Stimulated activated CD4-positive, alpha-beta T cell treated with anti-CD3 and anti-CD28 coated beads, Interleukin-12 subunit alpha, Interleukin-12 subunit beta, amount 100 ng/mL, for 24 hours (primary cell): ENCODE measurements at places on chromosomes 5 and 9.

DNA sequence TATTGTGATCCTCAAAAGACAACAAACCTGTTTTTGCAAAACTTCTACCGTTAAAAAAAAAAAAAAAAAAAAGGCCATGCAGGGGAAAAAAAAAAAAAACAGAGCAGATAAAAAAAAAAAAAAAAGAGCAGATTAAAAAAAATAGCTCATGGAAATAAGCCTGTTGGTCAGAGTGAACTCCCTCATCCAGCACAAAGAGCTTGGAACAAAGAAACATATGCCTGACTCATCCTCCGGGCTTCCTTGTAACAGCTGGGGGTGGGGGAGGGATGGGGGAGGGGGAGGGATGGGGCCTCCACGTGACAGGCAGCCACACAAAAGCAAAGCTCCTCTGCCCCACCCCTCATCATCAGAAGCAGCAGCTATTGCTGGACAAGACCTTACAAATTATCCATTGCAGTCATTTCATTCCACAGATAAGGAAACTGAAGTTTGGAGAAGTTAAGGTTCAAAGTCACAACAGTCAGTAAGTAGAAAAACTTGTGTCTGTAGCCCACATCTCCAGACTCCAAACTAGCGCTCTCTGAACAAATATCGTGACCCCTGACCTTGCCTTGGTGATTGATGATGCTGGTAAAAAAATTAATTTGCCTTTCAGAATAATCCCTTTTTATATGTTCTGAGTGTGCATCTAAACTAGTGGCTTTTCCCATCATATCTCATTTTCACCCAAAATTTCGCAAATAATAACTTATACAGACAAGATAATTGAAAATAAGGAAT, 38.9 kb downstream of the SLC35D2 start:
- no peak for DNase-seq

GRCh38 chr9:130663258-130663976, 977 bp upstream of the PRDM12 start:
- no peak for DNase-seq

GRCh38 chr5:176952531-176953193, 53.5 kb upstream of the HK3 start:
- no peak for DNase-seq

- DNase-seq: no peak
Observed at GRCh38 chr9:16221366-16221765, 649.1 kb downstream of the BNC2 start.

- DNase-seq: no peak
Observed at GRCh38 chr9:20016611-20017010, 227.8 kb upstream of the SLC24A2 start.

- no peak for DNase-seq
Observed at GRCh38 chr5:78811121-78811817, 162.7 kb upstream of the LHFPL2 start.

DNA sequence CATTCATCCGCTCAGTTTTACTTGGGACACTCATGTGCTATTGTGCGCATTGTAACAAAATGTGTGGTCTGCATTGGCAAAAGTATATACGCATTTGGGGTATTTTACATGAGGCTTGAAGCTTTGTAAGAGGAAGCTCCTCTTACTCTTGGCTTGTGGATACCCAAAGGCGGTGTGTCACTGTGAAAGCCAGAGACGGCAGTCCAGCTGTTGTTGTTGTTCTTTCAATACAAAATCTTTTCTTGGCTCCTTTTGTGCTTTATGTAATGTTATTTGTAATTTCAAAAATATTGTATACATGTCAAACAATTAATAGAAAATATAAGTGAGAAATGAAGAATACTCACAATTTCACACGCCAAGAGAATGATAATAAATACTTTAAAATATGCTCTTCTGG, 128.3 kb upstream of the MOCS2 start:
- DNase-seq: no peak

GRCh38 chr5:133121611-133122150, 69.9 kb downstream of the HSPA4 start:
- no peak for DNase-seq

GRCh38 chr9:114395768-114396167, 8.0 kb upstream of the AKNA start:
- DNase-seq: no peak

GRCh38 chr9:89154651-89155336, 23.8 kb downstream of the SHC3 start:
- DNase-seq: no peak
